Sciatic nerve (tissue), 2 donors: ENCODE measurements at places on chromosomes 5 and 9.
A peak's percentile ranks its signal among the peaks of the same experiment; 100 is the strongest.

- DNase-seq: no peak
These were observed 739.0 kb downstream of the DTWD2 start for GRCh38 chr5:118249386-118249785.

GRCh38 chr9:130297371-130297770, 31.8 kb downstream of the HMCN2 start:
- DNase-seq: no peak

- no peak for DNase-seq
These were observed 181.7 kb upstream of the RIOK2 start for GRCh38 chr5:97364731-97365130.

DNA sequence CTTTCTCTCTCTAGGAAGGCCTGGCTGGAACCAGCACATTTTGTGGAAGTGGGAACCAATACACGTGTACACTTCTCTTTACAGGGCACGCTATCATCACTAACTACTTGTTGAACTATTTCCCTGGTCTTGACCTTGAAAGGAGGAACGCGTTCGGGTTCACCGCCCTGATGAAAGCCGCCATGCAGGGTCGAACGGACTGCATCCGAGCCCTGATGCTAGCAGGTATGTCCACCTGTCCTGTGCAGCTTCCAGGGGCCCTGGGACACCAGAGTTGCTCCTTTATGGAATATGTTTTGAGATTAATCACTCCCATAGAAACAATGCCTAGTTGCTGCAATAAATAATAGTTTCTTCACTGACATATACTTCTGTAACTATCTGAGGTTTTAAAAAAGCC, 74.1 kb downstream of the ANKRD33B start:
- no peak for DNase-seq

- DNase-seq: no peak
These were observed 92.8 kb downstream of the CAVIN4 start for GRCh38 chr9:100670719-100671118.

- DNase-seq: no peak
These were observed 61.6 kb upstream of the RPL26L1 start for GRCh38 chr5:172897481-172898217.

- DNase-seq: no peak
These were observed 89.3 kb upstream of the TNC start for GRCh38 chr9:115207003-115207836.

GRCh38 chr5:166178411-166179080, 2112.9 kb upstream of the WWC1 start:
- no peak for DNase-seq

DNA sequence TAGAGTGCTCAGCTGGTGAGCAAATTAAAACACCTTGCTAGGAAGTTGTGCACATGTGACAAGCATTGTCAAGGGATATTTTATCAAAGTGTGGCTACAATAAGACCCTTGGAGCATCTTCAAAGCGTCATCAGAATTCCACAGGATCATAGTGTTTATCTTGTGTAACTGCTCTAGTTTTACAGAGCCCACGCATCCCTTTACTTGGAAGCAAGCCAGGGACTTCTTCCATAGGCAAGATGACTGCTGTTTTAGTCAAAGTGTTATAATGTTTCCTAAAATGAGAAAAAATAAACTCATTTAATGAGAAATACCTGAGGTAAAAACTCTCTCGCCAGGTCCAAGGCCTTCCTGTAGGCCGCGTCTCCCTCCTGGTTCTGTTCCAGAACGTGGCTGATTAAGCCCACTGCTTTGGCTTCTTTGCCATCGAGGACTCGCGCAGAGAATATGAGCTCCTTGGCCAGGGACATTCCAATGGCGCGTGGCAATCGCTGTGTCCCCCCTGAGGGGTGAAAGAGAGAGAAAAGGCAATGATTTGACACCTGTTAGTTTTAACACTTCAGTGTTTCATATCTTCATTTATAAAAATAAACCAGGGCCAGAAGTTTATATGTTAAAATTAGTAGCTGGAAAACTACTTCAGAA, 141.1 kb downstream of the AUH start:
- DNase-seq: no peak

DNA sequence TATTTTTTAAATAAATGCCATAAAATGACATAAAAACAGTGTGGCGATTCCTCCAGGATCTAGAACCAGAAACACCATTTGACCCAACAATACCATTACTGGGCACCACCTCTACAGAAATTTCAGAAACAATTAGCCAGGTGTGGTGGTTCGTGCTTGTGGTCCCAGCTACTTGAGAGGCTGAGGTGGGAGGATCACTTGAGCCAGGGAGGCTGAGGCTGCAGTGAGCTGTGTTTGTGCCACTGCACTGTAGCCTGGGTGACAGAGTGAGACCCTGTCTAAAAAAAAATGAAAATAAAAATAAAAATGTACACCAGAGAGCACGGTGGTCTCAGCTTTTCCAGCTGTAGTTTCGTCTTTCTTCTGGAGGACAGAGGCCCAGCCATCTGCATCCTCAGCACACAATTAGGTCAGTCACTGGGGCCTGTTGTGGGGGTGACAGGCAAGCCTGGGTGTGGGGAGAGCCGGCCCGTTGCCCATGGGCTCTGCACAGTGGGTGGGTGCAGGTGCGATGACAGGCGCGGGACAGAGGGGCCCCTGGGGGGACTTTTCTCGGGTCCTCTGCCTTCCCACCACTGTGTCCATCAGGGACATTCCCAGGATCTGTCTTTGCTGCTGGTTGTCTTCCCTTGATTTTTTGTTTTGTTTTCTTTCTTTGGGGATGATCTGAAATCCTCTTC, 9.8 kb downstream of the COL5A1 start:
- DNase-seq: peak; percentile 56
